Hypothalamus (tissue), 51 donors: ENCODE measurements at places on chromosomes 5 and 9.
A peak's percentile ranks its signal among the peaks of the same experiment; 100 is the strongest.

DNA sequence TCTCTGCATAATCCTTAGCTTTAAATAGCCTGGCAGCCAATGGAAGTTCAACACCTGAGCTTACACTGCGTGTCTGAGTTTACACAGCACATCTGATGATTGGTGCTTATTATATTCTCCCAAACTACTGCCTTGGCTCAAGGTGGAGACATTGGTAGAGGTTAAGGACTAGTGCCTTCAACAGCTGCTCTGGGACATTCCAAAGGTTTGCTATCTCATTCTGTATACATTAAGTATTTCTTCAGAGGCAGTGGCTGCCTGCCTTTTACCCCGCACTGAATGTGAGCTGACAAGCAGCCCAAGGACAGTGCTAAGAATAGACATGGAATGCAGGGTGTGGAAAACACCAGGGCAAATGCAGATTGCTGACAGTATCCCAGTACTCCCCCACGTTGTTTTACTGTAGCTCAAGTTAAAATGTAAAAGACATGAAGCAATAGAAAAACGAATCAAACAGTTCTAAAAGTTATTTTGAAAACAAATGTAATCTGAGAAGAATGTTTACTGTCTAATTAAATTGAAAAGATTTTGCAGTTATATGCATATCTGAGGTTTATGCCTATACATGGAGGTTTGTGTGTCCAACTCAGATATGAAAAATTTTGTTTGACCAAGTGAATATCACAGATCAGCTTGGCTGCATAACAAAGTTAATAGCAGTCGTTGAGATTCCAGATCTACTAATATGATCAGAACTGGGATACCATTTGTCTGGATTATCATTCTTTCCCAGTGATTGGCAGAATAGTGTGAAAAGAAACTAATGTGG, 1.8 kb downstream of the HSPB3 start:
- no peak for DNase-seq

DNA sequence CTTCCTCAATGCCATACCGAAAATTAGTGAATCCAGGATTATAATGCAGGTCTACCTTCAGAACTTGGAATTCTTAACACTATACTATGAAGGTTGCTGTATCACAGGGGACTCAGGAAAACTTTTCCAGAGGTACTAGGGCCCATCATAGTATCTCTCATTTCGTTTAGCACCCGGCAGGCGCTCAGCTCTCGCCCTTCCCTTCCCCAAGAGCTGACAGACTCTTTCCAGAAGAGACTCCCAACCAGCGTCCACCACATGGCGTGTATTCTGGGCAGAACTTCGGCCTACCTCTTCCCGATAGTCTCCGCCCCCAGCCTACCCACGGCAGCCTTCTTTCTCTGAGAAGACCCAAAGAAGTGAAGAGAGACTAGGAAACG, 271 bp downstream of the NOL8 start:
- DNase-seq: no peak

DNA sequence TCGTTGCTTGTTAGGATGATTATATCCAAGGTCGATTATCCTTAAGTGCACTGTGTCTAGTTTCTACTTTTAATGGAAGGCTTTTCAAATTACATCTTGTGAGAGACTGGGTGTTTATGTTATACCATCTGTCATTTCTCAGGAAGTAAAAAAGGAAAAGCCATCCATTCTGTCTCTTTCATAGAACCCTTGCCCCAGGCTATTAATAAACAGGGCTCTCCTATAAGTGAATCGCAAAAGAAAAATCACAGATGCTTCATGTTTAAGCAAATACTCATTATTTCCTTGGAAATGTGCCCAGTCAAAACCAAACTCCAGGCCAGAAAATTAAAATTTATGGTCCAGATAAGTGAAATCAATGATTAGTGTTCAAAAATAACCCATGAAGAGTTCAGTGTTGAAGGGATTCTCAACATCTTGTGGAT, 58.1 kb downstream of the STARD4 start:
- no peak for DNase-seq

- DNase-seq: no peak
Measured at GRCh38 chr5:167036585-167036984, 1254.9 kb upstream of the WWC1 start.

- no peak for DNase-seq
Measured at GRCh38 chr5:113293975-113294310, 140.8 kb downstream of the TSSK1B start.

DNA sequence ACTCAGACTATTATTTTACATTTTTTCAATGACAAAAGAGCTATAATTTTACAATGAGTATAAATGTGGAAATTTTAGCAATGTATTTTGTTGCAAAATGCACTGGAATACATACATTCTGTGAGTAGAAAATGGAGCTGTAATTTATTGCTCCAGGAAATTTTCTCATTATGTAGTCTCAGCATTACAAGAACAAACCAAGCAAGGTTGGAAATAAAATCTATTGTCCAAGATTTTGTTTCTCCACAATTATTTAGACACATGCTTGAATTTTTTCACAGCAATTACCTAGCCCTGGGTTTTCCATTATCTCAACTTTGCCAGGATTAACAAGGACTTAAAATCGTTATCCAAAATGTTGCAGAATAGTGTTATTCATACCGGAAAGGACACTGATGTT, 820.1 kb downstream of the CDH12 start:
- DNase-seq: no peak

- no peak for DNase-seq
Measured at GRCh38 chr5:135246923-135247795, 151.9 kb downstream of the MACROH2A1 start.

- no peak for DNase-seq
Measured at GRCh38 chr9:84955971-84956370, 286.4 kb downstream of the NTRK2 start.

- DNase-seq: no peak
Measured at GRCh38 chr5:172150514-172151425, 37.3 kb downstream of the STK10 start.

GRCh38 chr5:149537374-149537975, 13.8 kb downstream of the CSNK1A1 start:
- DNase-seq: no peak

DNA sequence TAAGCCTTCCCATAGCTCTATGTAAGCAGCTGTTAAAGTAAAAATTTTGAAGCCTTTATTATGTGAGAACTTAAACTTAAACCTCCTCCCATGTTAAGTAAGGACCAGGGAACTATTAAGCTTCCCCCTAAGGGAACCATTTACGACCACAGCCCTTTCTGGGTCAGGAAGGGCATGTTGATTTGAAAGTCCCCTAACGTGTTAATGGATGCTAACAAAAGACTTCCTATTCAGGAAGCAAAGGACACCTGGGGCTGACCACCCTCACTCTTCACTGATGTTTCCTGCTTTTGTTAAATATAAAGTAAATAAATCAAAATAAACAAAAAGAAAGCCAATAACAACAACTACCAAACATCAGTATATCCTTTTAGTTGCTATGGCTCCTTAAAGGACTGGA, 170.6 kb upstream of the RFX3 start:
- no peak for DNase-seq

GRCh38 chr5:58901271-58901670, 318.4 kb downstream of the RAB3C start:
- no peak for DNase-seq

DNA sequence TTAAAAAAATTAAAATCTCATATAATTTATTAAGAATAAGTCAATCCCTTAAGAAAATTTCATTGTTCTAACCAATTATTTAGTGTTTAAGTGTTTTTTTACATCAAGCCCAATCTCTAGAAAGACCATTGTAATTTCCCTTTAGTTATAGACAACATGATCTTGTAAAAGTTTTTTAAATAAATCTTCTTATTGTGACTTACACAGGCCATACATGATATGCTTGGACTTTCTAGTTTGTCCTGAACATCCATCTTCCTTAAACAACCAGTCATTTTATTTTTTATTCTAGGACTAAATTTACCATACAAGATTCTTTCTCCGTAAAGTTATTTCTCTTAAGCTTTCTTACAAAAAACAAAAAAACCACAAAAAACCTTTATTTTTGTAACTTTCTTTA, 126.5 kb upstream of the MAST4 start:
- no peak for DNase-seq

- no peak for DNase-seq
Measured at GRCh38 chr9:133552236-133552635, 17.7 kb downstream of the ADAMTSL2 start.

- no peak for DNase-seq
Measured at GRCh38 chr9:84285381-84285780, 55.2 kb downstream of the SLC28A3 start.

DNA sequence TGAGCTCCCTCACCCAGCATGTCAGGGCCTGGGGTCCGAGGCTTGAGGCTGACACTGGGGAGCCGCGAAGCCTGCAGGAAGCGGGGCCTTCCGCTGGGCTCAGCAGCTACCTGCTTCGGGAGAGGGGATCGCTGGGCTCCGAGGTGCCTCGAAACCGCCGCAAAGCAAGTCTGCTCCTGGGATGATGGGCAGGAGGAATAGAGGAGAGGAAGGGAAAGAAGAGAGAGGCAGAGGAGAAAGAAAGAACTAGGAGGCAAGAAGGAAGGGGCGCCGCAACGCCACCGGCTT, 1.5 kb upstream of the PRDM12 start:
- no peak for DNase-seq

GRCh38 chr5:149493316-149493715, 57.9 kb downstream of the CSNK1A1 start:
- DNase-seq: no peak

GRCh38 chr9:108612513-108612912, 243.3 kb downstream of the ACTL7B start:
- no peak for DNase-seq

DNA sequence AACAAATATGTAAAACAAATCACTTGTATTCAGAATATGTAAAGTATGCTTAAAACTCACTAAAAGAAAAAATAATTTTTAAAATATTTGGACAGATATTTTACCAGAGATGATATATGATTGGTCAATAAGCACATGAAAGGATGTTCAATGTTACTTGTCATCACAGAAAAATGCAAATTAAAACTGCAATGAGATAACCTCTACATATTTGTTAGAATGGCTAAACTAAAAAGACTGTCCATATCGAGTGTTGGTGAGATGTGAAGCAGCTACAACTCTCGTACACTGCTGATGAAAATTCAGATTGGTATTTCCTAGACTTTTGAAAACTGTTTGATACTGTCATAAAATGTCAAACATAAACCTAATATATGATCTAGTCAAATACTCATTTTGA, 685.1 kb downstream of the DTWD2 start:
- no peak for DNase-seq

DNA sequence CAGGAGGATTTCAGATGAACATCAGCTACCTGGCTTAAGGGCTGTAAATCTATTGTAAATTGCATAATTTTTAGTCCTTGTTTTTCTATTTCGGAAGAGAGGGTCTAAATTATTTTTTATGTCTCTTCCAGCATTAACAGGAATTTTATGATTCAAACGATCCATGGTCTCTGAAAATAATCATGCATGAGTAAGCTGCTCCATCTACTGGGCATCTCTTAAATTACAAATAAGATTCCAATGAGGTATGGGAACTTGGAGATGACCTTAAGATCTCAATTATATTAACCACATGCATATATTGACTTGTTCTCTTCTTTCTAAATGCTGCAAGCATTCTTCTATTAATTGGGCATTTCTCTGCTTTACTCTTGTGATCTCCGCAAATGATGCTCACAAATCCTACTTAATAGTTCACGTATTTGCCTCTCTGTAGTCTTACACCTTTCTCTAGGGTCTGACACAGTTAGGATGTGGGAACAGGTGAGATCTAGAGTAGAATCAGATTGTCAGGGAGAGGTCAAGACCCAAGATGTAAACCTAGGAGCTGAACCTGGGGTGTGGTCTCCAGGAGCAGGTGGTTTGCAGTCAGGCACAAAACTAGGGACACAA, 86.9 kb downstream of the NUDT12 start:
- DNase-seq: peak; percentile 38

GRCh38 chr9:80074439-80074838, 502.7 kb downstream of the TLE4 start:
- no peak for DNase-seq

DNA sequence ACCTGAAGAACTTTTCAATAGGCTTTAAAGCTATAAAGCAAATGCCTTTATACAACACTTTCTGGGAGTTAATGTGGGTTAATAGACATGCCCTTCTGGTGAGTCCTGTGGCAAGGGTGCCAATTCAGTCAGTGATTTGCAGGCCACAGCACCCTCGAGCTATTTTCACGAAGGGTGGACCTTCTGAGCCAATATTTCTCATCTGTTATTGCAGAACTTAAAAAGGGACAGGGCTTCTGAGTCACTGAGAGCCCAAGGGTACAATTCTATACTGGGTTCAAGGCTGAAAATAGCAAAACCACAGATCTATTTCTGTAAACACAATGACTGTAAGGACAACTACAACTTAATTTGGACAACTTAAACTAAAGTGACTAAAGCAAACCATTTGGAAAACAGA, 92.8 kb downstream of the GABRG2 start:
- no peak for DNase-seq

DNA sequence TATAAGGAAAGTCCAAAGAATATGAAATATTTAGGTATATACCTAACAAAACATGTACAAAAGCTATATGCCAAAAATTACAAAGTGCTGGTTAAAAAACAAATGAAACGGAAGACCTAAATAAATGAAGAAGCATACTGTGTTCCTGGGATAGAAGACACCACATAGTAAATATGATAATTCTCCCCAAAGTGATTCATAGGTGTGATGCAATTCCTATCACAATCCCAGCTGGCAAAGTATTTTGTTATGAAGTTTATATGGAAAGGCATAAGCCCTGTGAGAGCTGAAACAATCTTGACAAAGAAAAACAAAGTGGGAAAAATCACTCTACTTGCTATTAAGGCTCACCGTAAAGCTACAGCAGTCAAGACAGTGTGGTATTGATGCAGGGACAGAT, 2.6 kb upstream of the SMIM23 start:
- no peak for DNase-seq

DNA sequence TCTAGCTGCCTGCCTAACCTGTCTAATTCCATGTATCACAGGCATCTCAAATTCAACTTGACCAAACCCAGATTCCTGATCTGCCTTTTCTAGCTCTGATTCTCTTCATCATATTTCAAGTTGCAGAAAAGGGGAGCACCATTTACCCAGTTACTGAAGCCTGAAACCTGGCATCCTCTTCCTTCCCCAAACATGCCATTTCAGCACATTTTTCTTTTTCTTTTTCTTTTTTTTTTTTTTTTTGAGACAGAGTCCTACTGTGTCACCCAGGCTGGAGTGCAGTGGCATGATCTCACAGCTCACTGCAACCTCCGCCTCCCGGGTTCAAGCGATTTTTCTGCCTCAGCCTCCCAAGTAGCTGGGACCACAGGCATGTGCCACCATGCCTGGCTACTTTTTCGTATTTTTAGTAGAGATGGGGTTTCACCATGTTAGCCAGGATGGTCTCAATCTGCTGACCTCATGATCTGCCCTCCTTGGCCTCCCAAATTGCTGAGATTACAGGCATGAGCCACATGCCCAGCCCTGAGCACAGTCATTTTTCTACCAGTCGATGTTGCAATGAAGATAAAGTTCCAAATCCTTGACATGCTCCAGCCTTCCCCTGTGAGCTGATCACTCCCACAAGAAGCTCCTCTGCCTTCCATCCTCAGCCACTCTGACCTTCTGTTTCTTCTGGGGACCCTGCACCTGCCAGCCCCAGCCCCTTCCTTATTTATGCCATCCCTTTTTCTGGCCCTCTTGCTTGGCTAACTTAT, 32.2 kb downstream of the ACER2 start:
- no peak for DNase-seq
